ENCODE measurements at places on chromosomes 5 and 9. TPM values are rescaled to one million over a fixed set of nuclear protein-coding genes. Genes with fewer than 3 reads are reported as not detected.

Gene TLR4
- 0.05 TPM for total RNA-seq

Gene RASGEF1C
- 0.82 TPM for total RNA-seq

Gene DMRT3
- not detected for total RNA-seq

Gene TNC
- 3.3 TPM for total RNA-seq

Gene GLRA1
- total RNA-seq: not detected

Gene RETREG1
- 2.2 TPM for total RNA-seq

Gene ENDOG
- 25.8 TPM for total RNA-seq

Gene STK32A
- total RNA-seq: 3.0 TPM

Gene GARIN3
- total RNA-seq: not detected

Gene SURF4
- total RNA-seq: 173 TPM

Gene ENTR1
- 103 TPM for total RNA-seq

Gene ZDHHC11B
- 3.1 TPM for total RNA-seq

Gene SLC36A3
- total RNA-seq: not detected

Gene PROB1
- total RNA-seq: 3.2 TPM

Gene CMYA5
- 1.1 TPM for total RNA-seq

Gene PCDHGA5
- 2.5 TPM for total RNA-seq

Gene IFNA21
- not detected for total RNA-seq

Gene NPR3
- 0.23 TPM for total RNA-seq

Gene CNTLN
- total RNA-seq: 12.2 TPM

Gene ARID3C
- total RNA-seq: 0.23 TPM

Gene PDE6A
- not detected for total RNA-seq

Gene CSF1R
- total RNA-seq: 0.20 TPM

Gene MRNIP
- total RNA-seq: 35.2 TPM

Gene OTP
- not detected for total RNA-seq

Gene SPINK6
- not detected for total RNA-seq

Gene ADAMTS12
- 11.5 TPM for total RNA-seq

Gene ARHGEF39
- 26.6 TPM for total RNA-seq

Gene SYK
- total RNA-seq: 7.4 TPM

Gene CDH18
- not detected for total RNA-seq

Gene FLT4
- total RNA-seq: 12.4 TPM

Gene PARP8
- 28.2 TPM for total RNA-seq

Gene ALG2
- 24.0 TPM for total RNA-seq

Gene PCDHA13
- total RNA-seq: 3.8 TPM

Gene CKMT2
- 3.1 TPM for total RNA-seq

Gene SNX2
- total RNA-seq: 68.9 TPM

Gene TMEM141
- total RNA-seq: 86.1 TPM

Gene S1PR3
- total RNA-seq: 7.1 TPM

Gene PTCD2
- 13.8 TPM for total RNA-seq

Gene HMMR
- total RNA-seq: 78.5 TPM

Gene SH2D3C
- 5.4 TPM for total RNA-seq

Gene DNAH5
- 0.35 TPM for total RNA-seq

Gene HOMER1
- 32.1 TPM for total RNA-seq

Gene CAMLG
- 43.9 TPM for total RNA-seq

Gene DIPK1B
- total RNA-seq: 48.9 TPM

Gene RNF130
- 56.2 TPM for total RNA-seq

Gene MEIKIN
- total RNA-seq: not detected

Gene PRDM9
- total RNA-seq: not detected
